Uterine smooth muscle cell (primary cell): ENCODE measurements at places on chromosomes 3 and 15. TPM values are rescaled to one million over a fixed set of nuclear protein-coding genes. Genes with fewer than 3 reads are reported as not detected.

RTP4 gene
- 1.4 and 2.9 TPM in 2 replicates for total RNA-seq

WDR72 gene
- not detected in 2 replicates for total RNA-seq

C3orf49 gene
- total RNA-seq, result not detected in 2 replicates

TNIK gene
- 20.4 and 23.7 TPM in 2 replicates for total RNA-seq

IL17RE gene
- total RNA-seq, result 0.62 and 2.0 TPM in 2 replicates

ZNF660 gene
- 0.55 and 1.7 TPM in 2 replicates for total RNA-seq

CTXN2 gene
- total RNA-seq, result not detected in 2 replicates

SLC35G2 gene
- 14.2 and 20.5 TPM in 2 replicates for total RNA-seq

CCR8 gene
- not detected in 2 replicates for total RNA-seq

NLGN1 gene
- 11.2 and 20.1 TPM in 2 replicates for total RNA-seq

TTLL13 gene
- total RNA-seq, result 0.12 TPM in 1 of 2 replicates, not detected in the other

INKA1 gene
- 3.7 and 5.4 TPM in 2 replicates for total RNA-seq

ATP11B gene
- 74.8 and 86.2 TPM in 2 replicates for total RNA-seq

AP3B2 gene
- 0.22 and 0.75 TPM in 2 replicates for total RNA-seq

PP2D1 gene
- total RNA-seq, result not detected in 2 replicates

NEK10 gene
- total RNA-seq, result 1.7 and 7.0 TPM in 2 replicates

PLXND1 gene
- total RNA-seq, result 56.2 and 66.1 TPM in 2 replicates

RAB8B gene
- 85.2 and 101 TPM in 2 replicates for total RNA-seq

XCR1 gene
- total RNA-seq, result under 0.01 TPM in 1 of 2 replicates, not detected in the other

SCN11A gene
- total RNA-seq, result under 0.01 and 0.11 TPM in 2 replicates

KBTBD12 gene
- not detected in 2 replicates for total RNA-seq

LTK gene
- total RNA-seq, result 0.37 and 0.44 TPM in 2 replicates

PYDC2 gene
- total RNA-seq, result not detected in 2 replicates

SLC6A20 gene
- total RNA-seq, result not detected in 2 replicates

POPDC2 gene
- 0.50 and 6.3 TPM in 2 replicates for total RNA-seq

SLC25A36 gene
- 90.5 and 121 TPM in 2 replicates for total RNA-seq

CYP8B1 gene
- total RNA-seq, result under 0.01 TPM in 1 of 2 replicates, not detected in the other

UPK1B gene
- total RNA-seq, result not detected in 2 replicates

CISH gene
- 0.44 and 0.62 TPM in 2 replicates for total RNA-seq

GNAT1 gene
- not detected in 2 replicates for total RNA-seq

FETUB gene
- total RNA-seq, result not detected in 2 replicates

VGLL3 gene
- total RNA-seq, result 11.2 and 25.5 TPM in 2 replicates

SUCNR1 gene
- total RNA-seq, result not detected in 2 replicates

ALDH1A3 gene
- 54.7 and 94.0 TPM in 2 replicates for total RNA-seq

LRRIQ4 gene
- total RNA-seq, result 0.11 TPM in 1 of 2 replicates, not detected in the other

GASK1A gene
- 2.2 and 3.9 TPM in 2 replicates for total RNA-seq

PRR20G gene
- total RNA-seq, result not detected in 2 replicates

TMEM207 gene
- not detected in 2 replicates for total RNA-seq

CFAP20DC gene
- 2.9 and 7.1 TPM in 2 replicates for total RNA-seq
